Renal cortex interstitium (tissue), 15 donors: ENCODE measurements at places on chromosomes 3 and 15.

DNA sequence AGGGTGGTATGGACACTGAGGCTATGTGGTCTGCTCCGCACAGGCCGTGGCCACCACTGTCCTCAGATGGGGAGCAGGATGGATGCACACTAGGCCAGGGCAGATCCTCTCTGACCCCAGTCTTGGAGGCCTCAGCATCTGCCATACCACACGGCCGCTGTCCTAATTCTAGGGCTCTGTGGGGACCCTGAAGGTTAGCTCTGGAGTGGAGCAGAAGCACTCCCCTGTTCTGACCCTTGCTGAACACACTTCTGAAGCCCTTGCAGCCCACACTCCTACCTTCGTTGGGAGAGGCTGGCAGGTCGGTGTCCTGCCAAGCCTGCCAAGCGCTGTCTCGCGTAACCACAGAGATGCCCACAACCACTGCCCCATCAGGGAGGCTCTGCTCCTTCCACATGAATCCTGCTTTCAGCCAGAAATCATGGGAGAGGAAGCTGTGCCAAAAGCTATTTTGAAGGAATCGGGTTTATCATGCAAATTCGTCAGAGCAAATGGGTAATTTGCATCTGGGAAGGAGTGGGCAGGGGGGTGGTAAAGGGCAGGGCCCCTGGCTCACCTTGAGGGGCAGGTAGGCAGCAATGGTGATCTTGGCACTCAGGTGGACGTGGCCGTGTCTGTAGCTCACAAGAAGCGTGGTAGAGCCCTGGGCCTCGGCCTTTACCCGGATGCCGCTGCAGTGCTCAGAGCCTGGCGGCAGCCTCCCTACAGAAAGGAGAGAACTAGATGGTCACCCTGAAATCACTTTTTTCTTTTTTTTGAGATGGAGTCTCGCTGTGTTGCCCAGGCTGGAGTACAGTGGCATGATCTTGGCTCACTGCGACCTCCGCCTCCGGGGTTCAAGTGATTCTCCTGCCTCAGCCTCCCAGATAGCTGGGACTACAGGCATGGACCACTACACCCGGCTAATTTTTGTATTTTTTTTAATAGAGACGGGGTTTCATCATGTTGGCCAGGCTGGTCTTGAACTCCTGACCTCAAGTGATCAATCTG is 54.4 kb downstream of the NUP210 start:
- DNase-seq = no peak

DNA sequence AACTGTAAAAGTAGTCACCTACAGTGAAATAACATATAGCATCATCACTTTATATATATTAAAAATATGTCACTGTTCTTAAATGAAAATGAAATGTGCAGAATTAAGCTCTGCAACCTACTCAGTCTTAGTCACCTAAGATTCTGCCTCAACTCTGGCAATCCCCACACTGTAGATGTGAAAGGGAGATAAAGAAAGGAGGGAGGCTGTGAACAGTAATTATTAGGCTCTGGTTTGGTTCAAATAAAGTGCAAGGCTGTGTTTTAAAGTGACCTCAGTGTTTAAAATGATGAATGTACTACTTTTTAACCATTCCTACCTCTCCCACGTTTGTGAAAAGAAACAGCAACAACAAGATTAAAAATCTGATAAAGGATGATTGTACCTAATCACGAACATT is 72.2 kb downstream of the ATP8B4 start:
- no peak for DNase-seq

DNA sequence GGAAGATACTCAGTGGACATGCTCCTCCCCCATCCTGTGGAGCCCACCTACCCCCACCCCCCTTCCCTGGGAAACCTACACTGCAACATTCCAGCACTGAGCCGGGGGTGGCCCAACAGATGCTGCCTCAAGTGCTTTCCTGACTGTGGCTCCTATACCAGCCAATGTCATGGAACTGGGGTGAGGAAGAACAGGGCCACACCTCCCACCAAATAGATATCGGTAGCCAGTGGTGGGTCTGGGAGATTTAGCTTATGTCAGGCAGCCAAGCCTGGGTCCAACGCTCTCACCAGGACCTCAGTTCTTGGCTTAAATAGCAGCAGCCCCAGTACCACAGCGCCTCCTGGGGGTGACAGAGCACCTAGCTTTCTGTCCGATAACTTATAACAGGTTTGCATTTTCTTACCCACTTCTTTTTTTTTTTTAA is 30.3 kb downstream of the CDC25A start:
- DNase-seq = no peak

- no peak for DNase-seq
Observed at GRCh38 chr3:185175370-185175987, 22.6 kb upstream of the C3orf70 start.

DNA sequence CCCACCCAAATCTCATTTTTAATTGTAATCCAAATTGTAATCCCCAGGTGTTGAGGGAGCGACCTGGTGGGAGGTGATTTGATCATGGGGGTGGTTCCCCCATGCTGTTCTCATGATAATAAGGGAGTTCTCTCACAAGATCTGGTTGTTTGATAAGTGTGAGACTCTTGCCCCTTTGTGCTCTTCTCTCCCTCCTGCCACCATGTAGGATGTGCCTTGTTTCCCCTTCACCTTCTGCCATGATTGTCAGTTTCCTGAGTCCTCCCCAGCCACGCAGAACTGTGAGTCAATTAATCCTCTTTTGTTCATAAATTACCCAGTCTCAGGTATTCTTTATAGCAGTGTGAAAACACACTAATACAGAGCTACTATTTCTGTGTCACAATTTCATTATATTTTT is 88.7 kb downstream of the NCEH1 start:
- DNase-seq = no peak

DNA sequence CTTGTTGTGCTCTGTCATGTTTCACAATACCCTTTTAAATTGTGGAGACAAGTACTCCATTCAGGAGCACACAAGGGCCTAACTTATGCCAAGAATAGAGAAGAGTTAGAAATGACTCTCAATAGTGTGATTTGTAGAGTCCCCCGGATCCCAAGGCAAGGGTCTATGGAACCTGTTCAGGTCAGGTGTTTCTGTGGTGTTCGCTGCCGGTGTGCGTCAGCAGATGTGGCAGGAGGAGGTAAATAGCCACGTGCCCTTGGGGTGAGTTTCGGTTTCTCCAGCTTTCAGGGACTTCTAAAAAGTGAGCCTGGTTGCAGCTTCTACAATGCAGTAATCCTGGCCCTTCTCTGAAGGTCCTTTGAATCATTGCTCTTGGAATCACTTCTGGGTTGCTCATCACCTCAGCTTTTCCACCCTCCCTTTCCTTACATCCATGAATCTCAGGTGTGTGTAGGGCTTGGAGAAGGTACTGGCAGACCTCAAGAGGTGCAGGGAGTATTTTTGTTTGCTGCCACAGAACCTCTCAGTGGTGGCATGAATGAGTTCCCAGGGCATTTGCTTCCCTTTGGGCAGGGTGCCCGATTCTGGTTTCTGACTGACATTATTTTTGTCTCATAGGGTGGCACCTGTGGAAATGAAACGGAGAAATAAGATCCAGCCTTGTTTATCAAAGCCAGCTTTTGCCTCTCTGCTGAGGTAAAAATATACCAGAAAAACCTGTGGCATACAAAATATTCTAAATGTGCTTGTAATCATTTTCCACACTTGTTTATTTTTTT is 7.3 kb downstream of the ST3GAL6 start:
- DNase-seq = no peak

- DNase-seq = no peak
Observed at GRCh38 chr3:135078283-135078682, 283.2 kb downstream of the EPHB1 start.

DNA sequence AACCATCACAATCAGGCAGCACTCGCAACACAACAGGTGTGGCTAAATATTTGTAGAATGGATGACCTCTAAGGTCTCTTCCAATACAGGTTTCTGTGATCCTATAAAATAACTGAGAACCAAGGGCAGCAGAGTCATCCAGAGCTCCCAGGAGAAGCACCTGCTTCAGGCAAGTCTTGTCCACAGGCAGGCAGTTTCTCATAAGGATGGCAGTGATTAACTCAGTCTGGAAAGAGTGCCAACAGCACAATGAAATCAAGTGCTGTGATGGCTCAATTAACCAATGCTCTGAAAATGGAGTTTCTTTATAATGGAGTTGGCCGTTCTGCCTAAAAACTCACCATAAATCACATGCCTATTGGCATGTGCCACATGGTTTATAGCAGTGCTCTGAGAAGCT is 70.8 kb downstream of the HOMER2 start:
- no peak for DNase-seq

- DNase-seq = no peak
Observed at GRCh38 chr15:57675481-57676181, 30.9 kb upstream of the POLR2M start.

DNA sequence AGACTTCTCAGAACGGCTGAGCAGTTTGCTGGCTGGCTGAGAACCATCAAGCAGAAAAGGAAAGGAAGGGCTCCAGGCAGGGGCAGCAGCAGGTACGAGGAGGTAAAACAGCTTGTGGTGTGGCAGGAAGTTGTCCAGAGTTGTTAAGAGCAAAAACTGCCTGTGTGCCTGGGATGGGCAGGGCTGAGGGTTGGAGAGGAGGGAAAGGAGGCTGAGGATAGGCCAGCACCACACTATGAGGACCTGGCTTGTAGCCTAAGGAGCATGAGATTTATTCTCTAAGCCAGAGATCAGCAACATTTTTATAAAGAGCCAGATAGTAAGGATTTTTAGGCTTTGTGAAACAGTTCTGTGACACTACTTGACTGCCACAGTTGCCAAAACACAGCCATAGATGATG is 8.0 kb downstream of the IGSF10 start:
- no peak for DNase-seq

DNA sequence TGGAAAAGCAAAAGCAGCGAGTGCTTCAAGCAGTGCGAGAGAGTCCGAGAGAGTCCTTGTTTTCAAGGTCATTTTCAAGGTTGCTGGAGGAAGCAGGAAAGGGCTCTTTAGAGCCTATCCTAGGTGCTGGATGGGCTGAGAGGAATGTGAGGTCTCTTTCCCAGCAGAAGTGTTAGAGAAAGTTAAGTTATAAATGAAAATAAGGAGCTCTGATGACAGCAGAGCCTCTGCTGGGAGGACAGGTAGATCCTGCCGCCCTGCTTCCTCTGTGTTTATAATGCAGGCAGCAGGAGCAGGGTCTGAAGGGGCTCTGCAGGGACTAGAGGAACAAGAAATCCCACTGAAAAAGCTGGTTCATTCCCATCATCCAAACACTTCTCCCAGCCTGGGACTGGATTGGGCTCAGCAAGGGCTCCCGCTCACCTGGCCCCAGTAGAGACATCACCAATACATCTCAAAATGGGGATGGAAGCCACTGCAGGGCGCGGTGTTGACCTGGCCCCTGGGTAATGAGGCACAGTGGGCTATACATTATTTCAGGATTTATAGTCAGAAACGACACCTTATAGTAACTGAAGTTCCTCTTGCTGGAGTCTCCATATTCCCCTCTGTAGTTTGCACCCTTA is 41.5 kb upstream of the RAB6B start:
- no peak for DNase-seq
